ENCODE measurements at places on chromosomes 7 and 10. TPM values are rescaled to one million over a fixed set of nuclear protein-coding genes. Genes with fewer than 3 reads are reported as not detected.

Gene WIPF3
- polyA plus RNA-seq, result 2.8 TPM

Gene CCDC172
- polyA plus RNA-seq, result not detected

Gene CTAGE6
- not detected for polyA plus RNA-seq

Gene MINDY4
- 2.3 TPM for polyA plus RNA-seq

Gene TMEM236
- polyA plus RNA-seq, result 0.27 TPM

Gene AMZ1
- 0.36 TPM for polyA plus RNA-seq

Gene ADAM12
- 0.14 TPM for polyA plus RNA-seq

Gene WNT2
- polyA plus RNA-seq, result 0.57 TPM

Gene SPDYE2B
- polyA plus RNA-seq, result not detected

Gene CLCN1
- not detected for polyA plus RNA-seq

Gene EPHB6
- 6.9 TPM for polyA plus RNA-seq

Gene PTPN20
- 6.7 TPM for polyA plus RNA-seq

Gene PTPRZ1
- polyA plus RNA-seq, result 1.6 TPM

Gene HYAL4
- not detected for polyA plus RNA-seq

Gene NXPH1
- not detected for polyA plus RNA-seq

Gene HERPUD2
- polyA plus RNA-seq, result 8.4 TPM

Gene PNLIP
- polyA plus RNA-seq, result not detected

Gene GIMAP1
- 7.8 TPM for polyA plus RNA-seq

Gene ZP3
- 0.77 TPM for polyA plus RNA-seq

Gene AKR1B1
- polyA plus RNA-seq, result 211 TPM

Gene LRRC61
- 4.4 TPM for polyA plus RNA-seq

Gene NPSR1
- not detected for polyA plus RNA-seq

Gene PWWP2B
- 9.1 TPM for polyA plus RNA-seq

Gene RELN
- polyA plus RNA-seq, result 3.1 TPM

Gene MACC1
- polyA plus RNA-seq, result under 0.01 TPM

Gene FIGNL1
- 3.4 TPM for polyA plus RNA-seq

Gene NPC1L1
- polyA plus RNA-seq, result 0.05 TPM

Gene DLX5
- polyA plus RNA-seq, result 0.27 TPM

Gene PRXL2A
- polyA plus RNA-seq, result 105 TPM

Gene GFRA1
- 2.7 TPM for polyA plus RNA-seq

Gene POM121L12
- polyA plus RNA-seq, result not detected

Gene KCND2
- 0.02 TPM for polyA plus RNA-seq

Gene FBH1
- 49.3 TPM for polyA plus RNA-seq

Gene NUDT13
- 2.7 TPM for polyA plus RNA-seq

Gene IGFBP3
- polyA plus RNA-seq, result 117 TPM
